ENCODE measurements at places on chromosomes 11 and 22.

DNA sequence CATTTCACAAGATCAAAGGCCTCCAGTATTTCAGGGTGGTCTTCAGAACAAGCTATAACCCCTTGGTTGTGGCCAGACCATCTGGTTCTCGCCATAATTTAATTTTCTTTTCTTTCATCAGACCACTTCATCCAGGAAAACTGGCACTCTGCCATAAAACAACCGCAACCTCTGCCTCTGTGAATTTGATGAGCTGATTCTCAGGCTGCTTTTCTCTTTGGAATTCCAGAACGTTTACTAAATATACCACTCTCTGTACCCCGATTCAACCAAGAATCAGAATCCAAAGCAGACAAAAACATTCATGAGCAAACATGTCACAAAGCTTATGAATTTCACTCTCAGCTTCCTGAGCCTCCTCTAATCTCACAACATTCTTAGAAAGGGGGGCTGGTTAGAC, 331.8 kb upstream of the SYN3 start:
- no peak for DNase-seq

GRCh38 chr11:20707876-20708275, 38.5 kb downstream of the NELL1 start:
- no peak for DNase-seq

- DNase-seq, result no peak
Observed at GRCh38 chr11:116073854-116074837, 569.9 kb upstream of the CADM1 start.

- no peak for DNase-seq
Observed at GRCh38 chr11:128949791-128950454, 7.3 kb upstream of the TP53AIP1 start.

DNA sequence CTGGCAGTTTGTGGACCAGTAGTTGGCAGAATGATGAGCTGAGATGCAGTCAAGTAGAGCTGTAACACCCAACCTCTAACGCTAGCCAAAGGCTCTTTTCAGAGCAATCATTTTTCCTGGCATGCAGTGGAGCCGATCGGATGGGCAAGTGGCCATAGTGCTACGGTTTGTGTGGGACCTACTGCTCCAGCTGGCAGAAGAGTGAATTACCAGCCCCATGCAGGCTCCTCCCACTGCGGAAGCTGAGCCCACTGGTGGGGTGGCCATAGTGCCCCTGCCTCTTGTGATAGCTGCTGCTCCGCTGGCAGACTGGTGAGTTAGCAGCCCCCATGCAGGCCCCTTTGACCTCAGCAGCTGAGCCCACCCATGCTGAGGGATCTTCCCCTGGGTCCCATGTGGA, 27.0 kb upstream of the SC5D start:
- no peak for DNase-seq

GRCh38 chr22:20852076-20852475, 6.5 kb downstream of the PI4KA start:
- DNase-seq, result no peak

GRCh38 chr11:8309311-8309710, 45.6 kb upstream of the LMO1 start:
- DNase-seq, result no peak

DNA sequence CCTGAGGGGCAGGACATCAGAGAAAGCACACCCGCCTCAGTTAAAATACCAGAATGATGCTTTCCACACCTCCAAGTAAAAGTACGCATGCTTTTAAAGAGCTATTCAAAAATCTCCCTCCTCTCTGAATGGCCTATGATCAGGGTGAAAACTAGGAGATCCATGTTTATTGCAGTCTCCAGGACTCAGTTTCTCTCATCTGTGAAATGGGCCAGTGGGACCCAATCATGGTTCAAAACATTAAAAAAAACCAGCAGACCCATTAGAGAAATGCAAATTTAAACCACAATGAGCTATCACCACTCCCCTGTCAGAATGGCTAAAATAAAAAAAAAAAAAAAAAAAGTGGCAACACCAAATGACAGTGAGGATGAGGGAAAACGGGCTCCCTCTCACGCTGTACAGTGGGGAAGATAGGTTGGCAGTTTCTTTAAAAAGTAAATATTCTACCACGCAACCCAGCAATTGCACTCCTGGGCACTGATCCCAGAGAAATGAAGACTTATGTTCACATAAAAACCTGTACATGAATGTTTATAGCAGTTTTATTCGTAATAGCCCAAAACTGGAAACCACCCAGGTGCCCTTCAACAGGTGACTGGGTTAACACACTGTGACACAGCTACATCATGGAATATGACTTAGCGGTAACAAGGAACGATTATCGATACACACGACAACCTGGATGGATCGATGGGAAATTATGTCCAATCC, 242.7 kb downstream of the MN1 start:
- no peak for DNase-seq

Measured in LoVo (cell line).